Stimulated activated CD8-positive, alpha-beta memory T cell treated with anti-CD3 and anti-CD28 coated beads, Interleukin-4, amount 100 ng/mL, for 1 hour (primary cell): ENCODE measurements at places on chromosomes 6 and 20.

DNA sequence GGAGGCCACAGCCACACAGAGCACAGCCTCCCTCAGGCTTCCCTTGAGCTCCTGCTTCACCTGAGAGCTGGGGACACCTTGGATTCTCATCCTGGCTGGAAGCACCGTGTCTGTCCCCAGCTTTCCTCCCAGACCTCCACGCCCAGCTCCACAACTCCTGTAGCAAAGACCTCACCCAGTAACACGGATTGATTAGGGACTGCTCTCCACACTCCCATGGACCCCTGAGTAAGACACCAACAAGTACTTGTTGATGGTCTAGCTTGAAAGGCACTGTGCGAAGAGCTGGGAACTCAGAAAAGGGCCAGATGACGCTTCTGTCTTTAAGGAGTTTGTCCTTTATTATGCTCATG lies 109.6 kb downstream of the DLL1 start:
- DNase-seq = no peak

DNA sequence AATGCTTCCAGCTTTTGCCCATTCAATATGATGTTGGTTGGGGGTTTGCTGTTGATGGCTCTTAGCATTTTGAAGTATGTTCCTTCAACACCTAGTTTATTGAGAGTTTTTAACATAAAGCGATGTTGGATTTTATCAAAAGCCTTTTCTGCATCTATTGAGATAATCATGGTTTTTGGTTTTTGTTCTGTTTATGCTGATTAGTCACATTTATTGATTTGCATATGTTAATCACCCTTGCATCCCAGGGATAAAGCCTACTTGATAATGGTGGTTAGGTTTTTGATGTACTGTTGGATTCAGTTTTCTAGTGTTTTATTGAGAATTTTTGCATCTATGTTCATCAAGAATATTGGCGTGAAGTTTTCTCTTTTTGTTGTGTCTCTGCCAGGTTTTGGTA lies 40.4 kb upstream of the COL9A1 start:
- no peak for DNase-seq

GRCh38 chr20:62952968-62953838 lies 694 bp downstream of the SLC17A9 start:
- DNase-seq = no peak

DNA sequence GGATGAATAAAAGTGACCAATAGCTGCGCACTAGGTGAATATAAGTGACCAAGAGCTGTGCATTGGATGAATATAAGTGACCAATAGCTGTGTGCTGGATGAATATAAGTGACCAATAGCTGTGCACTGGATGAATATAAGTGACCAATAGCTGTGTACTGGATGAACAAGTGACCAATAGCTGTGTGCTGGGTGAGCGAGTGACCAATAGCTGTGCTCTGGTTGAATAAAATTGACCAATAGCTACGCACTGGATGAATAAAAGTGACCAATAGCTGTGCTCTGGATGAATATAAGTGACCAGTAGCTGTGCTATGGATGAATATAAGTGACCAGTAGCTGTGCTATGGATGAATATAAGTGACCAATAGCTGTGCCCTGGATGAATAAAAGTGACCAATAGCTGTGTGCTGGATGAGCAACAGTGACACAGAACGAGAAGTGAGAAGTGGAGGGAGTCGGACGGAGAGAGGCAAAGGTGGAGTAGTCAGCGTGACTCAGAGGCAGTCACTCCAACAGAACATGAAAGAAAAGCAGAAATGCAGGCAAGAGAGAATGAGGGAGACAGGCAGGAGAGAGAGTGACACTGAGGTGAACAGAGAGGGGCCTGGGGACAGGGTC lies 38.5 kb downstream of the RBM38 start:
- DNase-seq = no peak
